ENCODE measurements at places on chromosomes 11 and 22.

GRCh38 chr22:48368975-48369525 lies 1458.6 kb downstream of the BRD1 start:
- no peak for DNase-seq

- no peak for DNase-seq
Observed at GRCh38 chr22:48055827-48056226, 1293.4 kb downstream of the TBC1D22A start.

- no peak for DNase-seq
Observed at GRCh38 chr11:22797047-22797446, 32.6 kb downstream of the SVIP start.

- no peak for DNase-seq
Observed at GRCh38 chr11:96967616-96968015, 577.8 kb downstream of the JRKL start.

DNA sequence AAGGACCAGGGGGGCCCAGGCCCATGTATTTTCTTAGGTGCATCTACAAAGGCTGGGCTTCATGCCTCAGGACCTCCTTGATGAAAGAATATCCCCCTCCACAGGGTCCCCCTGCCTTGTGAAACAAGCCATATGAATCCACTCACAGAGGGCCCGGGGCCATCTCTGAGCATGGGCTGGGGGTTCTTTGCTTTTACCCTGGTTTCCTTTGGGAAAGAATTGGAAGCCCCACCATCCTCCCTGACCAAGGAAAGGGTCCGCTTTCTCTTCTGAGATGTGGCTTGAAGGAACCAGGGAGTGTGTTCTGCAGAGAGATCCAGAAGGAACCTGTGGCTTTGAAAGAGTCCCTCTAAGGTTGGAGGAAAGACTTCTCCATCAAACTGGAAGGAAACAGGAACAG lies 9.2 kb upstream of the ANO1 start:
- DNase-seq: no peak

All from urinary bladder (tissue), 4 donors.